EH (cell line): ENCODE measurements at places on chromosomes 1 and 21.

DNA sequence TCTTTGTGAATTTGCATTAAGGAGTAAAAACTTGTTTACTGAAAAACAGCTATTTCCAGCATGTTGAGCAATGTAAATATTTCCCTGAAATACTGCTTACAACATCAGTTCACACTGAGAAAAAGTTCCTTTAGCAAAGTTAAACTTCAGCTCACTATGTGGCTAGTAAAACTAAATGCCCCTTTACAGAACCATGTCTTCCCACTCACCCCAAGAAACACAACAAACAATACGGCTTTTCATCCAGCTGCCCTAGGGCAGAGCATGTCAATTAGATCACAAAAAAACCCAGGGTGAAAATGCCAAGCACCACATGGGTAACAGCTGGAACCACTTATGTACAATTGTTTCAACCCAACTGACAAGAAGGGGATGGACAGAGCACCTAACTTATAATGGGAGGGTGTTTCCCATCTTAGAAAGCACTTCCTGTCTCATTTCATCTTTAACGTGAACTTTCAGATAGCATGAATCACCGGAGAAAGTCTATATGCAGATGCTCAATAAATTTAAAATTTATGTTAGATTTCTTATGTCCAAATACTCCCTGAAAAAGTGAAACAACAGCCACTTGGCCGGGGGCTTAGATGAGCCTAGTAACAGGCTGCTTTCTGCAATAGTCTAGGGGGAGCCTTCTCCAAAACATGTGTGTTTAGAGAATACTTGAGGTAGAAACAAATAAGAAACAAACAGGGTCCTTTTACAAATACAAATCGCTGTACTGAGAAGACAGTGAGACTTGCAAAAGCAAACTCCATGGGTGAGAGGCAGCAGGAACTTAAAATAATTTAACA is 6.6 kb downstream of the NID1 start:
- DNase-seq: peak; percentile 69

DNA sequence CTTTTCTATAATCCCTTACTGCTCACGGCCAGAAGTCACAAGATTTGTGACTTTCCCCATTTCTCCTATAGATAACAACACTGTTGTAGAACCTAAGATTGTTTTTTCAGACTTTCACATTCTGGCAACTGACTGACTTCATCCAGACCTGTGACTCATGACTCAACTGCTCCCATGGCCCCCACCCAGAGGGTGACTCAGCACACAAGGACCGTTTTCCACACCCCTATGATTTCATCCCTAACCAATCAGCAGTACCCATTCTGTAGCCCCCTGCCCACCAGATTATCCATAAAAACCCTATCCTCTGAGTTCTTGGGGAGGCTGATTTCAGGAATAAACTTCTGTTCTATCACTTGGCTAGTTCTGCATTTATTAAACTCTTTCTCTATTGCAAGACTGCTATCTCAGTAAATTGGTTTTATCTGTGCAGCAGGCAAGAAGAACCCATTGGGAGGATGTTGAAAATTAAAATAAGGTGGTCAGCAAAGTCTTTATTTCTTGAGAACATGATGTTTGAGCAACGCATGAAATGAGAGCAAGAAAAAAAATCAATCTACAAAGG is 79.7 kb downstream of the NGF start:
- DNase-seq: peak; percentile 83

GRCh38 chr1:220708936-220709801 is 19.0 kb downstream of the C1orf115 start:
- DNase-seq: no peak

DNA sequence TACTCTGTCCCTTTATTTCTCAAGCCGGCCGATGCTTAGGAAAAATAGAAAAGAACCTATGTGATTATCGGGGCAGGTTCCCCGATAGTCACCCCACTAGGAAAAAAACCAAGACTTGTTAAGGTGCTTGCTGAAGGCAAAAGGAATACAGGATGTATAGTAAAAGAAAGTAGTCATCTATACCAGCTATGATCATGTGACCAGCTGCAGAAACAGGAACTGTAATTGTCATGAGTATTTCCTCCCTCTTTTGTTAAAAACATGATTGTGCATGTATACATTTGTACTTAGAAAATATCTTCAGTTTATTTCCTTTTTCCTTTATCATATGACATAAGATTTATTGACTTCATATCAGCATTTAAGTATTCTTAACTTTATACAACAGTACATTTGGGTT is 30.5 kb downstream of the PIGK start:
- DNase-seq: no peak

DNA sequence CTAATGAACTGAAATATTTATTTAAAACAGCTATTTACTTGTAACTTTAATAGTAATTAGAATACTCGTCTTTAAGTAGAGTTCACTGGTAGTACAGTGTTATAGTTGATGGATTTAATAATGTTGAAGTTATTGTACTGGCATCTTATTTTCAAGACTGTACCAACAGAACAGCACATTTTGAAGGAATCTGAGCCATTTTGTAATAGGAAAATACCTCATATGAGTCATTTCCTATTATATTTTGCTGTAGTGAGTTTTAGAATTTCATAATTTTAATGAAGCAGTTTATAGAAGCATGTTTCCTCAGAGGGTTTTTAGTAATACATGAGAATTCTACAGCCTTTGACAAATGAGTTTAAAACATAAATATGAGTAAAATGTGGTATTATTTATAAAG is 258.3 kb downstream of the OLFM3 start:
- DNase-seq: no peak

DNA sequence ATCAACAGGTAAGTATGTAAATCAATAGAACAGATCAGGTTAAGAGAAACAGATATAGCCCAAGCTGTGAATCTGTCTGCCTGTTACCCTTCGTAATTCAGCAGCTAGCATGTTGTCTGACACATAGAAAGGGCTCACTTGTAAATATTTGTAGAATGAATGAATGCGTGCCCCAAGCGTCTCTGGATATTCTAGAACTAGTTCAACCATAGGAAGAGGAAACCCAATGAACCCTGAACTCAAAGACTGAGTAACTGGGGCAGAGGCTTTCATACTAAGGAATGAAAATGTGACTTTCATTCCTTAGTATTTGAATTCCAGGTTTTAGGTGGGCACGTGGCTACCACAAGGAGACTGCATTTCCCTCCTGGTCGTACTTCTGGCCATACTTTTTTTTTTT is 60.1 kb upstream of the SMYD2 start:
- no peak for DNase-seq

GRCh38 chr1:23478896-23479665 is 4.9 kb downstream of the ASAP3 start:
- peak; percentile 61 for DNase-seq

GRCh38 chr1:116205941-116206679 is 94.9 kb downstream of the MAB21L3 start:
- DNase-seq: no peak

GRCh38 chr1:161381707-161382106 is 14.0 kb upstream of the CFAP126 start:
- no peak for DNase-seq

- DNase-seq: no peak
Measured at GRCh38 chr21:38596264-38597042, 98.2 kb upstream of the ERG start.
